ENCODE measurements at places on chromosomes 11 and 22. TPM values are rescaled to one million over a fixed set of nuclear protein-coding genes. Genes with fewer than 3 reads are reported as not detected.

- no peak for DNase-seq
These were observed 821.1 kb upstream of the ARHGAP42 start for GRCh38 chr11:99865951-99866350.

- DNase-seq = no peak
These were observed 164.7 kb upstream of the GUCY1A2 start for GRCh38 chr11:107182978-107183377.

DNA sequence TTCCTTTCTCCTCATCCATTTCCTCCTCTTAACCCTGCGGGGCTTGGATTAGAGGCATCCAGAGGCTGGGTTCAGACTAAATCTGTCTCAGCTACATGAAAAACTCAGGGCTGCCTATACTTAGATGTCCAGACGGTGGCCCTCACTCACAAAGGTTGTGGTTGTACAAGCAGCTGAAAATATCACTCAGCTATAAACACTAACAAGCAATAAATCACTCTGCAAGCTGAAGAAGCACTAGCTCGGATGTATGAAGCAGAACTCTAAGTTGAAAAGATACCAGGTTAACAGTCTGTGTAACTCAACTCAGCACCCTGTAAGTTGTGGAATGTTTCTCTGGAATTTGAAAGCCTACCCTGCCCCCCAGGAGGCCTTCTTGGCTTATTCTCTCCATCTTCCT is 82.9 kb downstream of the EXT2 start:
- DNase-seq = no peak

- DNase-seq = no peak
These were observed 246.2 kb upstream of the PLET1 start for GRCh38 chr11:112506852-112507251.

DNA sequence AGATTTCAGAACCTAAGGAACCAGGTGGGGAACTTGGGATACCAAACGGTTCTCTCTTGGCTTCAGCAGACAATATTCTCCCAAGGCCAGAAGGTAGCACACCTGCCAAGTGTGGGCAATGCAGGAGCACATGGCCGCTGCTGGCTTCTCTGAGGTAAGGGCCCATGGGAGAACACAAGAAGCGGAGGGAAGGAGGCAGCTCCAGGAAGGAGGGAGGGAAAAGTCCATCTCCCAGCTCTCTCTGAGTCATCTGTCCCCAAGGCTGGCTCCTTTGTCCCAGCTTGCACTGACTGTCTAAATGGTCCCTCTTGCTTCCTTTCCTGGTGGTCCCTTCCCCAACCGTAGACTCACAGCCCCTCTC is 557.9 kb upstream of the CADM1 start:
- DNase-seq = no peak

The CCDC83 gene
- not detected for total RNA-seq

The GAB2 gene
- 21.6 TPM for total RNA-seq

GRCh38 chr11:103585911-103586310 is 450.5 kb upstream of the DDI1 start:
- no peak for DNase-seq

- DNase-seq = no peak
These were observed 7.6 kb upstream of the EXPH5 start for GRCh38 chr11:108601150-108601549.

- DNase-seq = peak; percentile 58
These were observed 4.3 kb downstream of the CAPN5 start for GRCh38 chr11:77071077-77071476.

The PKNOX2 gene
- 12.1 TPM for total RNA-seq

DNA sequence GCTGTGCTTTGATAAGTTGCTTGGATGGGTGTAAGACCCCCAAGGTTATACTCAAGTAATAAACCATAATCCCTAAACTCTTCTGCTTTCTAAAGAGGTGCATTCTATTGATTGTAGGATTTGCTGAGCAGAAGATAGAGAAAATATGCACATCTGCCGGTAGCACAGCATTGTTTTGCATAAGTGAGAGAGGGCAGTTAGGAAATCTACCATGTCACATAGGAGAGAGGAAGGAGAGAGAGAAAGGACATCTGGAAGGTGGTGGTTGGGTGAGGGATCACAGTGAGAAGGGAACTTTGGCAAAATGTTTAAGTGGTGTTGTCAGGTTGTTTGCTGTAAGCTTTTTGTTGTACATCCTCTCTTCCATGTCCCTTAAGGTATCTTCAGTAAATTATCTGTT is 73.6 kb upstream of the BDNF start:
- no peak for DNase-seq

- DNase-seq = no peak
These were observed 150.1 kb downstream of the CEP164 start for GRCh38 chr11:117477721-117478120.

The TNNT3 gene
- total RNA-seq = 10.1 TPM

The SCUBE2 gene
- 1.1 TPM for total RNA-seq

The ELFN2 gene
- not detected for total RNA-seq

GRCh38 chr22:45094825-45095224 is 68.9 kb upstream of the NUP50 start:
- no peak for DNase-seq

The C22orf42 gene
- total RNA-seq = not detected

- DNase-seq = no peak
These were observed 37.4 kb upstream of the ST14 start for GRCh38 chr11:130122141-130122575.

The TRAPPC4 gene
- total RNA-seq = 41.0 TPM

- no peak for DNase-seq
These were observed 301.8 kb upstream of the RAG2 start for GRCh38 chr11:36899800-36900199.

- no peak for DNase-seq
These were observed 36.8 kb upstream of the APOA1 start for GRCh38 chr11:116874251-116874650.

DNA sequence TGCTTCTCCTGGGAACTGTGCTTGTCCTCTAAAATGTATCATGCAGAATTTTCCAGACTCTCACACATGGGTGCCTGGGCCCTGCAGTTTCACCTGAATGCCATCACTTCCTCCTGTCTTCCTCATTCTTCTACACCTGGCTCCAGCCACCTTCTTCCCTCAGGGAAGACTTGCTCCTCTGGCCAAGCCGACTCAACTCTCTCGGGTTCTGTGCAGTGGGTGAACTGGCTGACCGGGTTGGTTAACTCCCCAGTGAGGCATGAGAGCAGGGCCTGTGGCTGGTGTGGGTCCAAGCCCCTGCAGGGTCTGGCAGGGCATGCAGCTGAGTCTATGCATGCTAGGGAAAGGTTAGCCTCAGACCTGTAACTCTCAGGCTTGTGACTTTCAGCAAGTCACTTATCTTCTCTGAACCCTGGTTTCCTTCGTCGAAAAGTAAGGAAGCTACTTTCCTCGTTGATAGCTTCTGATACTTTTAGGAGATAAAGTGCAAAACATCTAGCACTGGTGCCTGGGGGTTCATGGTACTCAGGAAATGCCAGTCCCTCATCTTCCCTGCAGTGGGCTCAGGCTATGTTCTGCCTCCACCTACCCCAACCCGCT is 11.9 kb downstream of the CD82 start:
- DNase-seq = no peak

The C11orf16 gene
- total RNA-seq = not detected

DNA sequence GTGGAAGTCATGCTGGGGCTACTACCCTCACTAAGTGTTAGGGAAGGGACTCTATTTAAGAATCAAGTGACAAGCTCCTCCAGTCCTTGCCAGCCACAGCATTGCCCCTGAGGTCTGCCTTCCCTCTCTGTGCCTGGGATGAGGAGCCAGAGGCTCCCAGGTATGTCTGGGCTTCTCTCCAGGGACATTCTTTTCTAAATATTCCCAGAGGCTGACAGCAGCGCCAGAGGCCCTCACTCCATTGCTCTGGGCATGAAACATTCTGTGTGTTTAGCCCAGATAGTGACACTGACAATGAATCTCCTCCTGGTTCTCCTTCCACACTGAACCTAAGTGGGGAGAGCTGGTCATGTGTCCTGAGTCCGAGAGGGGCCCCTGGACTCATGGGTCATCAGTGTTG is 2.2 kb downstream of the OR51E1 start:
- DNase-seq = no peak

All from ascending aorta (tissue), 2 donors.